T-cell (primary cell): ENCODE measurements at places on chromosomes 6 and 20. TPM values are rescaled to one million over a fixed set of nuclear protein-coding genes. Genes with fewer than 3 reads are reported as not detected.

ANKRD66 gene
- not detected for total RNA-seq

LST1 gene
- total RNA-seq, result 13.4 TPM

FGD2 gene
- 2.8 TPM for total RNA-seq

TSPO2 gene
- total RNA-seq, result not detected

LY6G6C gene
- total RNA-seq, result not detected

SIRPG gene
- total RNA-seq, result 28.6 TPM

ZSCAN12 gene
- total RNA-seq, result 8.2 TPM

SLC22A3 gene
- total RNA-seq, result 0.13 TPM

LINC00237 gene
- total RNA-seq, result not detected

DDX43 gene
- total RNA-seq, result 0.47 TPM

SMOC2 gene
- 0.16 TPM for total RNA-seq

RIPPLY2 gene
- total RNA-seq, result not detected

EFCAB8 gene
- total RNA-seq, result 1.2 TPM

CENPW gene
- 2.8 TPM for total RNA-seq

FBXL4 gene
- 13.4 TPM for total RNA-seq

DEFB114 gene
- not detected for total RNA-seq

TNFRSF6B gene
- total RNA-seq, result 0.64 TPM

SYCP2L gene
- total RNA-seq, result not detected

SLC17A2 gene
- total RNA-seq, result not detected

CALHM5 gene
- total RNA-seq, result not detected

SNX5 gene
- total RNA-seq, result 56.7 TPM

SNAI1 gene
- total RNA-seq, result 3.1 TPM

HBS1L gene
- total RNA-seq, result 51.4 TPM

PMEPA1 gene
- total RNA-seq, result 30.4 TPM

PRL gene
- not detected for total RNA-seq

PACSIN1 gene
- total RNA-seq, result 2.4 TPM

BPI gene
- not detected for total RNA-seq

LIN28B gene
- not detected for total RNA-seq

SSTR4 gene
- total RNA-seq, result not detected

SLC32A1 gene
- total RNA-seq, result not detected

SLC22A2 gene
- total RNA-seq, result not detected

MUC21 gene
- total RNA-seq, result not detected

NMBR gene
- total RNA-seq, result not detected

BHLHE23 gene
- total RNA-seq, result not detected

EYS gene
- total RNA-seq, result not detected

CNR1 gene
- total RNA-seq, result not detected
